ENCODE measurements at places on chromosomes 7 and 10.

GRCh38 chr10:58754469-58755339, 242.0 kb downstream of the BICC1 start:
- no peak for DNase-seq

DNA sequence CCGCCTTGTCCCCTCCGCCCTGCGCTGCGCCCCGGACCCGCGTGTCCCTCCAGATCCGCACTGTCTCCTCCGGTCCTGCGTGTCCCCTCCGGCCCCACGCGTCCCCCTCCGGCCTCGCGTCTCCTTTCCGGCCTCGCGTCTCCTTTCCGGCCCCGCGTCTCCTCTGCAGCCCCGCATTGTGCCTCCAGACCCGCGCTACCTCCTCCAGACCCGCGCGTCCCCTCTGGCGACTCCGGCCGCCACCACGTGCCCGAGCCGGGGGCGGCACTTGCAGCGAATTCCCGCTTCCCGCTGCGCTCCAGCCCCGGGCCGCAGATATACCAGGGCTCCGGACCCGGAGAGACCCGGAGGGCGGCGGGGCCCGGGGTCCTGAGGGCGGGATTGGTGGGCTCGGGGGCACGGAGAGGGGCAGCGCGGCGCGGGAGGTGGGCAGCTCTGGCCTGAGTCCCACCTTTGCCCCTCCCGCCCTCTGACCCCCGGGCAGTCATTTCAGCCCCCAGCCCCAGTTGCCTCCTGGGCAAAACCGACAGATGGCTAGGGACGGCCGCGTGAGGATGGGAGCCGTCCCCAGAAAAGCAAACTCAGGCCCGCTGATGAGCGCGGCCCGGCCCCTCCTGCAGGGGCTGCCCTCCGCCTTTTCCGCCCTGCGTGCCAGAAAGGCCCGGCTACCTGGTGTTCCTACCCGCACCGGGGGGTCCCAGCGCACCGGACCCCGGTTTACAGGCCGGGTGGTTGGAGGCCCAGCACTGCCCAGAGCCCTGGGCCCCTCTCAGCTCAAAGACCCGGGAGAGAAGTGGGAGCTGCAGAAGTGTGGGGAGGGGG, 56.5 kb downstream of the RBM17 start:
- DNase-seq: no peak

- DNase-seq: no peak
Measured at GRCh38 chr7:156903232-156903909, 10.4 kb upstream of the LMBR1 start.

DNA sequence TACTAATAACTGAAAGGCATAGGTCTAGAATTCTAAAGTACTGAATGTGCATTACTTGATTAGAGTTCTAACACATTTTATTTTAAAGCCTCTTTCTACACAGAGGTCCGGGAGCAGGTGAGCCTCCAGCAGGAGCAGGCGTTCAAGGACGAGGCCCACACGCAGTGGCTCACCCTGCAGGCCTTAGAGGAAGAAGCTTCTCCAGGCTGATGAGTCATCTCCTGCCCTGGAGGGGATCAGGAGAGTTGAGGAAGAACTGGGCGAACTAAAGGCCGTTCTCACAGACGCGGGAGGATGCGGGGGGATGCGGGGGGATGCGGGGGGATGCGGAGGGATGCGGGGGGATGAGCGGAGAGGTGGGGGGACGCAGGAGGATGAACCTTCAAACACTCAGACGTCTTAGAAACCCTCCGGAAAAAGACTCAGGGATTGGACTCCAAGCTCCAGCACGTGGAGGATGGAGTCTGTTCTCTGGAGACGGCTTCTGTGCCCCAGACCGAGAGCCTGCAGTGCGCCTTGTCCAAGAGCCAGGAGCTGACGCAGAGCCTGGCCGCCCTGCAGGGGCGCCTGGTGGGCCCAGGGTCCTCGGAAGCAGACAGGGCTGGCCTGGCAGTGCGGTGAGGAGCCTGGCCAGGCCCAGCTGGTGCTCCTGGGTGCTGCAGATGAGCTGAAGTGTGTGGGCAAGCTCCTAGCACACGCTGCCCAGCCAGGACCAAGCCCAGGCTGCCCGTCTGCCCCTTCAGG, 433.7 kb upstream of the TPK1 start:
- DNase-seq: no peak

DNA sequence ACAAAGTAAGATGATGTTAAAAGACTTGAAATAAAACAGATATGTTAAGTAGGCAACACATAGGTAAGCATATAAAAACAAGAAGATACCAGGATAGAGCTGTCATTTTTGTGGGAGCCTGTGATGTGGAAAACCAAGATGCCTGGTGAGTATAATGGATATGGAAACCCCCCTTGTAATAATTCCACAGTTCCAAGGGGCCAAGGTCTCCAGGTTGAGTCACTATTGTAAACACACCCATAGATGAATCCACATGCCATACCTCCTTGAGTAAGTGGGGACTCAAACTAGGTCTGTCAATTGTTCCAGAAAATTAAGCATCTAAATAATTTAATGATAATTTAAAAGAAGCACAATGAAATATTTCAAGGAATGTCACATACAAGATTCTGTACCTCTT, 15.9 kb downstream of the CAV1 start:
- peak; percentile 55 for DNase-seq

DNA sequence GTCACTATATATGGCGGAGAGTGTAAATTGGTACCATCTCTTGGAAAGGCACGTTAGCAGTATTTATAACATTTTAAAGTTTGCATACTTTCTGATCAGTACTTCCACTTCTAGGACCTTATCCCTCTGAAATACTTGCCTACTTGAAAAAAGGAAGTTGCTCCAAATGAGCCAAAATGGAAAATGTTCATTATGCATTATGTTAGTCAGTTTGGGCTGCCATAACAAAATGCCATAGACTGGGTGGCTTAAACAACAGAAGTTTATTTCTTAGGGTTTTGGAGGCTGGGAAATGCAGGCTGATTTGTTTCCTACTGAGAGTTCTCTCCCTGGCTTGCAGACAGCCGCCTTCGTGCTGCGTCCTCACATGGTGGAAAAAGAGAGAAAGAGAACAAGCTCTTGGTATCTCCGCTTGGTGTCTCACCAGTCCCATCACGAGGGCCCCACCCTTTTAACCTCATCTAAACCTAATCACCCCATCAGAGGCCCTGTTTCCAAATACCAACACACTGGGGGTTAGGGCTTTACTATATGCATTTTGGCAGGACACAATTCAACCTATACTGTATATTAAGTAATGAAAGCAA, 6.9 kb downstream of the SNX10 start:
- no peak for DNase-seq

- no peak for DNase-seq
Measured at GRCh38 chr7:42107484-42108240, 129.3 kb downstream of the GLI3 start.

- no peak for DNase-seq
Measured at GRCh38 chr10:131081786-131082185, 229.7 kb downstream of the TCERG1L start.

- no peak for DNase-seq
Measured at GRCh38 chr7:111987886-111988285, 218.3 kb downstream of the DOCK4 start.

DNA sequence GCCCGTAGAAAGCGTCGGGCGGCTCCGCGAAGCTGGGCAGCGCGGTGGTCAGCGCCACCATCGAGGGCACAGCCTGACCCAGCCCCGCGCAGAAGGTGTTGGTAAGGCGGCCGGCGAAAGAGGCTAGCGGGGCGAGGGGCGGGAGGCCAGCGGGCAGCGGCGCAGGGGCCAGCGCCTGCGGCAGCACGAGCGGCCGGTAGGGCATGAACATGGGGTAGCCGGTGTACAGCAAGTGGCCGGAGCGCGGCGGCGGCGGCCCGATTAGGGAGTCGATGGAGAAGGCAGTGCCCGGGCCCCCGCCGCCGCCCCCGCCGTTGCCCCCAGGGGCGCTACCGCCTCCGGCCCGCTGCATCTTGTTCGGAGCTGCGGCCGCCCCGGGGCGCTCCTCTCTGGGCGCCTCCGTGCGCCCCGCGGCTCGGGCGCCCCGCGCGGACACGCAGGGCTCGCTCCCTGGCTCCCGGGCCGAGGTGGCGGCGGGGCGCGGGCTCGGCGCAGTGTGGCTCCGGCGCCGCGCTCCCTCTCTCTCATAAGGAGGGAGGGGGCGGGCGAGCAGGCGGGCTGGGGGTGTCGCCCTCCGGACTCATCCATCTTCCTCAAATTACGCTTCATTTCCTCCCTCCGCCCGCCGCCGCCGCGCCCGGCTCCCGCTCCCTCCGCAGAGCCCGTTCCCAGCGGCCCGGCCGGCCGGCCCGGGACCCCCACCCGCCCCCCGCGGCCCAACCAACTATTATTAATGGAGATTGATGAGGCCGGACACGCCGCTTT, at the start of gene GBX1:
GBX1 (minus strand) TSS at position 498 of the 765 bp plus-strand sequence; CDS start at position 352, 146 bp downstream.
- DNase-seq: no peak

DNA sequence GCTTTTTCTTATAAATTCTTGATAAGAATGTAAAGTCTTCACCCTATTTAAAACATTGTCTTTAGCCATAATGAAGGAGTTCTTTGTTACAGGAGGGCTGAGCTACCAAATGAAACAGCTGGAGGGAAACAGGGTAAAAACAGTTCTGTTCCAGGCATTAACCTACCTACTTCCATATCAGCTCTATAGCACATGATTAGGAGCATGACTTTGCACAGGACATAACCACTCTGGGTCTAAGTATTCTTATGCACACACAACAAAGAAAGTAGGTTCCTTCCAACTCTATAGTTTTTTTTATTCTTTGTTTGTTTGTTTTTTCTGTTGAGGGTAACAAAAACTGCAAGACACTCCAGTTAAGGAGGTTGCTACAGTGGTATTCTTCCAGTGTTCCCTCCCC, 52.7 kb downstream of the SCIN start:
- DNase-seq: no peak

GRCh38 chr7:71429083-71429482, 297.1 kb downstream of the GALNT17 start:
- no peak for DNase-seq

GRCh38 chr7:135933509-135934188, 43.5 kb downstream of the MTPN start:
- DNase-seq: no peak

All from kidney glomerular epithelial cell (primary cell).